ENCODE measurements at places on chromosomes 5 and 9. TPM values are rescaled to one million over a fixed set of nuclear protein-coding genes. Genes with fewer than 3 reads are reported as not detected.
A peak's percentile ranks its signal among the peaks of the same experiment; 100 is the strongest.

DNA sequence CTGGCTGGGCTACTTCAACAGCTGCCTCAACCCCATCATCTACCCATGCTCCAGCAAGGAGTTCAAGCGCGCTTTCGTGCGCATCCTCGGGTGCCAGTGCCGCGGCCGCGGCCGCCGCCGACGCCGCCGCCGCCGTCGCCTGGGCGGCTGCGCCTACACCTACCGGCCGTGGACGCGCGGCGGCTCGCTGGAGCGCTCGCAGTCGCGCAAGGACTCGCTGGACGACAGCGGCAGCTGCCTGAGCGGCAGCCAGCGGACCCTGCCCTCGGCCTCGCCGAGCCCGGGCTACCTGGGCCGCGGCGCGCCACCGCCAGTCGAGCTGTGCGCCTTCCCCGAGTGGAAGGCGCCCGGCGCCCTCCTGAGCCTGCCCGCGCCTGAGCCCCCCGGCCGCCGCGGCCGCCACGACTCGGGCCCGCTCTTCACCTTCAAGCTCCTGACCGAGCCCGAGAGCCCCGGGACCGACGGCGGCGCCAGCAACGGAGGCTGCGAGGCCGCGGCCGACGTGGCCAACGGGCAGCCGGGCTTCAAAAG lies 36.9 kb upstream of the TTC1 start:
- DNase-seq: no peak

- DNase-seq: no peak
These were observed 34.4 kb upstream of the MRPS30 start for GRCh38 chr5:44774279-44774880.

GRCh38 chr5:131417240-131417869 lies 153.5 kb downstream of the CDC42SE2 start:
- peak; percentile 41 for DNase-seq

DNA sequence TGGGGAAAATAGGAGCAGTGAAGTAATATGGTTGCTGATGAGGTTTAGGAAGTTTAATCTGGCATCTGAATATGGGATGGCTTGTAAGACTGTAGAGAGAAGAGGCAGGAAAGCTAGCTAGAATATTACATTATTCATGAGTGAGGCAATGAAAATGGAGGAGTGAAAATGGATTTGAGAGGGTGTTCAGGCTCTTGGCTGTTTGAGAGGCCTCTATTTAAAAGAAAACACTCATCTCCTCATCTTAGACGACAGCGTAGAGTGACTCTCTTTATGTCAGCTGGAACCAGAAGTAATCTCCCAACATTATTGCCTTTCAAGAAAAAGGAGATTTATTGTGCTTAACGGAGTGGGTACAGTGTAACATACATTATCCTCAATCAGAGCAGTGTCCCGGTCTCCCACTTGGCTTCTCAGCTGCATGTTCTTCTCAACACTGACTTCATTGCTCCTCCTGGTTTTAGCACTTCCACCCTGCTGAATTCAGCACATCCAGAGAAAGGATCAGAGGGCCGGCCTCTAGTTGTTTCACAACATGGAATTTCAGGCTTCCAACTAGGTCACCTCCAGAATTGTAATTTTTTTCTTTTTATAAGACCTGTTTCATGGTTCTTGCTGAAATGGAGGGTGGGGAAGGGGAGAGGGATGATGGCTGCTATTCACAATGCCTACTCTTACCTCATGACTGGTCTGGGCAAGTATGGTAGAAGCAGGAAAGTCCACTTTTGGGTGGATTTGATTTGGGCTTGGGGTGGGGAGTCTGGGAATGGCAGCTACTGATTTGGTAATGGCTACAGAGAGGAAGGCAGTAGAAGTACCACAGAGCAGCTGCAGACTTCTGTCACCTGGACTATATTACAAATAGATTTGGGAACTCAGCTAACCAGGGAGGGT lies 52.9 kb upstream of the KIAA1958 start:
- no peak for DNase-seq

DNA sequence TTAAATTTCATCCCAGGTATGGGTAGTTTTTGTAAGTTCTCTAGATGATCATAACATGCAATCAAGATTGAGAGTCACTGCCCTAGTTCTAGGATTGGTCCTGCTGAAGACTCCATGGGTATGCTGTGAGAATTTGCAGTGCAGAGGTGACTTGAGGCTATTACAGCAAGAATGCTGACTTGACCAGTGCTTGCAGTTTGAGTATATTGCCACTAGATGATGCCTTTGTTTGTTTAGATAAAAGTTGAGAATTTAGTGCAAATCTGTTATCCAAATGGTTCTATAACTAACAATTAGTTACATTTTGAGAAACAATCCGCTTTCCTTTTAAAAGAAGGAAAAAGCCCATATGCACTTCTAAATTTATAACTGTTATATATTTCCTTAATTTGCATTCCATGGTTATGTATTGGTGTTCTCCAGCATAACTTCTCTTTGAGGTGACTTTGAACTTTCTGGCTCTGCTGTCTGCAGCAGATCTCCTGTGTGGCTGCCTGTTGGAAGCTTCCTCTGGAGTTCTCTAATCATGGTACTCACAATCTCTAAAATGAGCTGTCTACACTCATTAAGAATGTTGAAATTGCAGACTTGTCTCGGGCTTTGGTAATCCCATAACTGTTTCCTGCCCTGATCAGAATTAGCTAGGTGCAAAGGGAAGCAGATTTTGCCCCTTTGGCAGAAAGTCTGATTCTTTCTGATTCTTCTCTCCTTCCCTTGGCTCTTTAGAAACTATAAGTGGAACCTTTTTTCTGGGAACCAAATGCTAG lies 24.9 kb downstream of the MELK start:
- DNase-seq: no peak

DNA sequence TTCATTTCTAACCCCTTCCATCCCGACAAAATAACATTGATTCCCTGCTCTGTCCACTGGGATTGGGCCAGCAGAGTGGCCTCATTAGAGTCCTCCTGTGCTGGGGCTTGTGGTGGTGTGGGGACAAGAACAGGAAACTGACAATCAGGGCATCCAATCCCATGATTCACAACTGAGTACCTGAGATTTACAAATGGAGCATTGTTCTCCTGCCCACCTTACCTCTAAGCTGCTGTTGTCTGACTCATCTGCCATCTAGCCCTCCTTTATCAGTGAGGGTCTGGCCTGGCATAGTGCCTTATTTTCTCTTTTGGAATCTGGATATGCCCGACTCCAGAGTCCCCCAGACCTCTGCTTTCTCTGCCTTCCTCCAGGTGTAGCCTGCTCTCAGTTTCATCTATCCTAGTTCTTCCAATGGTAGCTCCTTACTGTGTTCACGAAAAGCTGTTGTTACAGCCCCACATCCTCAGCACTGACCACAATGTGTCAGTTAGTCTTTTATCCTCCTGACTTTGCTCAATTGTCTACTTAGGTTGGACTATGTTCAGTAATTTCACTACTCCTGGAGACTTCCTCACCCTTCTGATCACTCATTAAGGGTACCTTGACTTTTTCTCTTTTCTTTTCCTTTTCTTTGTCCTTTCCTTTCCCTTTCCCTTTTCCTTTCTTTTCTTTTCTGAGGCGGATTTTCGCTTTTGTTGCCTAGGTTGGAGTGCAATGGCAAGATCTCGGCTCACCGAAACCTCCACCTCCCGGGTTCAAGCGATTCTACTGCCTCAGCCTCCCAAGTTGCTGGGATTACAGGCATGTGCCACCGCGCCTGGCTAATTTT lies 13.4 kb downstream of the WNT8A start:
- no peak for DNase-seq

- no peak for DNase-seq
These were observed 147.4 kb upstream of the PUM3 start for GRCh38 chr9:2991292-2991691.

DNA sequence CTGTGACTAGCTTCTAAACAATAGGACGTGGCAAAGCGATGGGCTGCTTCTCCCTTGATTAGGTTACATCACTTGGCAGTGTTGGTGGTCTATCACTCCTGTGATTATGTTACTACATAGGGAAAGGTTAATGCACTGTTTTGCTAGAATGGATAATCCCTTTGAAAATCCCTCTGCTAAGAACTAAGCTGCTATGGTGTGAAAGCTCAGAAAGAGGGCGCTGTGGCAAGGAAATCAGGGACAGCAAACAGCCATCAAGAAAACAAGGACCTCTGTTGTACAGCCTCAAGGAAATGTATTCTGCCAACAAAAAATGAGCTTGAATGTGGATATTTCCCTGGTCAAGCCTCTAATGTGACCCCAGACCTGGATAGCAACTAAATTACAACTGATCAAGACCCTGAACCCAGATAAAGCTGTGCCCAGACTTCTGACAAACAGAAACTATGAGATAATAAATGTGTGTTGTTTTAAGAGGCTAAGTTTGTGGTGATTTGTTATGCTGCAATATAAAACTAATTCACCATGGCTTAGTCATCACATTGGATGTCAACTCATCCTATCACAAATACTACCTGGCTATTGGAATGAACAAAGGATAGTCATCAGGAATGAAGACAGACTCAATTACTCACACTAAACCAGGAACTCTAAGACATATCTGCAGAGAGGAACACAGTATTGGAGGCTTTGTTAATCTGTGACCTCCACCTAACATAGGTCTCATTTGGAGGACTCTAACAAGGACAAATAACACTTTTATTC lies 1215.9 kb downstream of the EFNA5 start:
- DNase-seq: peak; percentile 16

DNA sequence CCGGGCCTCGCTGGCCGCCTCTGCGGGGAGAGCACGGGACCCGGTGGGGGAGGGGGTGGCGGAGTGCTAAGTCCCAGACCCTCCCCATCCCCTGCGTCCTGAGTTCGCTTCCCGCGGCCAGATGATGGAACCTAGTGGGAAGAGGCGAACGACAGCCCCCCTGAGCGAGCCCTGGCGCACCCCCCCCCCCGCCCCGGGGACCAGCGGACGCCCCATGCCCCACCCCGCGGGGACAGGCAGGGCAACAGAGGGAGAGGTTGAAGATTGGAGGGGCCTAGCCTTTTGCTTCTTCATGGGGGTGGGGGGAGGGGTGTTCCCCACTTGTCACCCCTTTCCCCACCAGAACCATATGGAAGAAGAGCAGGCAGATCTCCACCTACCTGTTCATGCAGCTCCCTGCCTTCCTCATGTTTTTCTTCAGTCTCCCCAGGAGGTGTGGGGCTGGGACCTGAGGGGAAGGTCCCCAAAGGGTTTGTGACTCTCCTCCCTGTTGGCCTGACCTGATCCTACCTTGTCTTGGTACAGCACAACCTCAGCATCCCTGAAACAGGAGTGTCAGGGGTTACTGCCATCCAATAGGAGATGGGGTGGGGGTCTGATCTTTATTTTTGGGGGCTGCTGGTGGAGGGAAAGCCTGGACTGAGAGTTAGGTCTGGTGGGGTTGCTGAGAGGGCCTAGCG lies 485 bp downstream of the FAM53C start:
- DNase-seq: no peak

DNA sequence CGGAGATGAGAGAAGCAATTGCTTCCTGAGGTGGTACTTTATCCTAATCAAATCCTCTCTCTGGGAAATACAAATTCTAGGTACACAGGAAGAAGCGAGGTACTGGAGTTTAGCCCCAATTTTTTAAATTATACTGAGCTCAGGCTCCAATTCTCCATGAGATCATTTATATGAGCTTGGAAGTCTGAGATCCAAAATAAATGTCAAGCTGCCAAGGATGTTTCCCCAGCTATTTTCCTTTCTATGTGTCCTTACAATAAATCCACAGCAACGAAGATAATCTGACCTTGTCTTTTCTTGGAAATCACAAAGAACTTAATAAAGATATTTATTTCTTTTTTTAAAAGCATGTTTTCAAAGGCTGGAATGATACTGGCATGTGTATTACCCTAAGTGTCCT lies 597.3 kb downstream of the GABRG2 start:
- no peak for DNase-seq

DNA sequence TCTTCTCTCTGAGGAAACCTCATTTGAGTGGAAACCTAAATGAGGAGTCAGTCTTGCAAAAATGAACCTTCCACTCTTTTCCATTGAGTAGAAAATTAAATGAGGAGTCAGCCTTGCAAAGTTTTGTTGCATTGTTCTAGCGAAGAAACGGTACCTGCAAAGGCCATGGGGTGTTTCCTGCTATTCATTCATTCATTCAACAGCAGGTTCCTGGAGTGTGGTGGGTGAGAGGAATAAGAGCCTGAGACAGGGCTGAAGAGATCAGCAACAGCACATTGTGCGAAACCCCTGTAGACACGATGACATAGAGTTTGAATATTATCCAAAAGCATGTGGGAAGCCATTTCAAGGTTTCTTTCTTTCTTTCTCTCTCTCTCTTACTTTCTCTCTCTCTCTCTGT lies 14.6 kb upstream of the SETX start:
- DNase-seq: no peak

DNA sequence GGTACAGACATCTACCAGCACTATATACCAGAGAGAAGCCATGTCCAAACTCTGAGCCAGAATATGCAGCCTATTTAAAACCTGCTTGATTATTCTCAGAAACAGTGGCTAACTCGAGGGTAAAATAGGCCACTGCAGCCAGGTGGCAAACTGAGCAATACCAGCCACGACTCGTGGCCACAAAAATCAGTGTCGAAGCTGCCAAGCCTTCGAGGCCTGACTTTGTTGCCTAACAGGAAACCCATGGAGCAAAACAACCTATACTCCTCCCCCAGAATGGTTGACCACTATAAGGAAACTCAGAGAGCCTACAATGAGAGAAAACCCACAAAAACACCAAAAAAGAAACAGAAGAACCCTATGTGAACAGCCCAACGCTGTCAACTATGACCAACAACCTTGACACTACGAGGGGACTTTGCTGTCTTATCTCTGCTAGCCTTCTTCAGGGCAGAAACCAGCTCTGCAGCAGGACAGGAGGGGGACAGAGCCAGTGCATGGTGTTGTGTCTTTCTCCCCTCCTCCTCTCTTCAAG lies 133.8 kb downstream of the TMEM174 start:
- DNase-seq: no peak

DNA sequence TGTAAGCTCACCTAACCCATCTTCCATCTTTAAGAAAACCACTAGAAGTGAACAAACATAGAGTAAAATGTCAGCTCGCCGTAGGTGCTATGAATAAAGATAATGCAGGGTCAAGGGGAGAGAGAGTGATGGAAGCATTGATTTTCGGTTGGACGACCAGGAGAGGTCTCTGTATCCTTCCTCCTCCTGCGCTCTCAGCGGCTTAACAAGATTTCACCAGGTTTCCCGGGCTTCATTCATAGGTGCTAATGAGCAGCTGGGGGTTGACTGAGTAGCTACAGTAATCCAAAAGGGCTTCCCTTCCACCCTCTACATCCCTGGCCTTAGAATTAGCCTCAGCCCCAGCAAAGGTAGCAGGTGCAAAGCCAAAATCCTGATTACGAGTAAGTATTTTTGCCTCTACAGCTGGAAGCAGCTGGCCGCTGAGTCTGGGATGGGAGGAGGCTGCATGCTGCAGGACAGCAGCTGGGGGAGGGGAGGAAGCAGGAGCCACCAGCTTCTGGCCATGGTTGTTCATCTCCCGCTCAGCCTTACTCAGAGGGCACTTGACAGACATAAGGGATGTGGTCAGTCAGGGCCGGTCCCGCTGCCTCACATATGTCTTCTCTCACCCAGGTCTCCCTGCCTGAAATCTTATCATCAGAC lies 112.0 kb upstream of the IL12B start:
- no peak for DNase-seq

CBY3 gene
- 0.75 TPM for polyA plus RNA-seq

FKBP15 gene
- polyA plus RNA-seq: 33.4 TPM

FOXD4 gene
- polyA plus RNA-seq: 0.76 TPM

Data from renal cortex interstitium (tissue), 15 donors.